ENCODE measurements at places on chromosomes 7 and 10.

DNA sequence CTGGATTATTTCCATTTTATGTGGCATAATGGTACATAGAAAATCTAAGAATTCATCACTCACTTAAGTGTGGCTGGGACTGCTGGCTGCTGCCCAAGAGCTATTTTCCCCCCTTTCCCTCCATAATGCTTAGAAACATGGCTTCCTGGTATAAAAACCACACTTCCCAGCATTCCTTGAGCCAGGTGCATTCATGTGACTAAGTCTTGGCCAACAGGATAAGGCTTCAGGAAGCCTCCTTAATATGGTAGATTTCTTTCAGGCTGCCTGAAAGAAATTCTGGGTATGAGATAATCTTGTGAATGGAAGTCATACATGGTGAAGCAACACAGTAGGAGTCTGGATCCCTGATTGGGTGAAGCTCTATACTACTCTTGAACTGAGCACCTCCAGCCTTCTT is 178.0 kb downstream of the JAZF1 start:
- DNase-seq: no peak

- DNase-seq: no peak
Observed at GRCh38 chr10:89944138-89944537, 242.7 kb downstream of the KIF20B start.

DNA sequence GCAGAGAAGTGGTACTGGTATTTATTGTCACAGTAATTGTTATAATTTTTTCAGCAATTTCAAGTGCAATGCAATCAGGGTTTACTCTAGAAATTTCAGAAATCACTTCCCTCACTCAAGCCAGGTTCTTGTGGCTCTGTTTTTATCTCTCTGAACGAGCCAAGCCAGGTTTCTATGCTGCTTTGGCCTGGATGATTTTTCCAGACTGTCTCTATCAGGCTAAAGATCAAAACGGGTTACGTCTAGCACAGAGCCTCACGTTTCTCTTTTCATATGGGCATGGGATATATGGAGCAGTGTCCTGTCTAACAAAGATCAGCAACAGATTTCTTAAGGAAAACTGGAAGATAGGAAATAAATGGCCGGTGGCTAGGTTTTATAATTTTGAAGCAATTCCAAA is 1105.3 kb downstream of the NRG3 start:
- no peak for DNase-seq

- DNase-seq: no peak
Observed at GRCh38 chr7:22469371-22470143, 30.4 kb downstream of the STEAP1B start.

GRCh38 chr10:99661377-99661763 is 2.1 kb downstream of the ENTPD7 start:
- DNase-seq: no peak

GRCh38 chr10:132383751-132384196 is 13.2 kb upstream of the PWWP2B start:
- no peak for DNase-seq

DNA sequence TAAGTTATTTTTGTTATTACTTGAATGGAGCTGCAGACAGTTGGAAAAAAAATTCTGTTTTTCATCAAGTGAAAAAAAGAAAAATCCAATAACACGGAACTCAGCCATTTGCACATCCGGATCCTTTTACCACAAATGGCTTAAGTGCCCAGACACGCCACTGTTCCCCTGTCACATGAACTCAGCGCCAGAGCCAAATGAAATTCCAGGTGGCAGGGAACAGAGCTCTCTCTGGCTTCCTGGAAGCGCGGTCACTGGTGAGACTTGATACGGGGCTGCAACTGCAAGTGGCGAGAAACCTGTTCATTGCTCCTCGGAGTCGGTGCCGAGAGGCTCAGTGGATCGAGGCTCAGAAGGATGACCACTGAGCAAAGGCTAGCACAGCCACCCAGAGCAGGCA is 60.8 kb upstream of the NPTX2 start:
- DNase-seq: no peak

DNA sequence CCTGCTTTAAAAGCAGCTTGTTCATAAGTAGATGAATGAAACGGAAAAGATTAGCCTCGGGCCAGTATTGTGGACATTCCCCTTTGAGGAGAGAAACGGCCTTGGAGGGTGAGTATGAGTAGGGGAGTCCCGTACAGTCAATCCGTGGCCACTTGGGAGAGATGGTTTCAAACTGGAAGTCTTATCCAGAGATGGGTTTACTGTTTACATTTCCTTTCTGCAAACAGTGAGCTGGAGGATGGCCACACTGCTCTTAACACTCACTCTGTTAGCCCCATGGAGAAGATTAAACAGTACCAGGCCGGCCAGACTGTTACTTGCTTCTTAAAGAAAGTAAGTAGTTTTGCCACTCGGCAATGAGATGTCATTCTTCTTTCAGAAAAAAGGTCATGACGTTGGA is 20.3 kb downstream of the CALHM2 start:
- DNase-seq: no peak

DNA sequence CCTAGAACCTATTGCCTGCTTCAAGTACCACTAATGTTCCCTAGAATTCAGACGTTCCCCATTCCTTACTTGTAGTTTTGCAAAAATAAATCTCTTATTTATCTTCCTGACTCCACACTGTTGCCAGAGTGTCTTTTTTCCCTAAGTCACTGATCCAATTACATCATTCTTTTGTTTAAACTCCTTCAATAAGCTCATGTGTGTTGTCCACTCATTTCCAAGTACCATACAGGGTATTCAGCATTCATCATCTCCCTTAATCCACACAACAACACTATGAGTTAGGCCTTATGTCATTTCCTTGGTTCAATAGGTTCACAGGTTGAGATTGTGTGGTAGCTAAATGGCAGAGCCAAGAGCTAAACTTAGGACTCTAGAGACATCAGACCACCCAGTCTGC is 119.9 kb upstream of the RHOBTB1 start:
- DNase-seq: no peak

GRCh38 chr7:18607025-18607424 is 111.5 kb downstream of the HDAC9 start:
- no peak for DNase-seq

GRCh38 chr7:118259115-118259514 is 34.6 kb downstream of the ANKRD7 start:
- DNase-seq: no peak

GRCh38 chr10:60456053-60456452 is 66.4 kb upstream of the ANK3 start:
- no peak for DNase-seq

- DNase-seq: no peak
Observed at GRCh38 chr10:129958148-129958628, 5.9 kb downstream of the EBF3 start.

GRCh38 chr10:130455791-130456190 is 319.6 kb downstream of the GLRX3 start:
- no peak for DNase-seq

GRCh38 chr7:5532536-5533335 is 109.1 kb upstream of the TNRC18 start:
- DNase-seq: no peak

DNA sequence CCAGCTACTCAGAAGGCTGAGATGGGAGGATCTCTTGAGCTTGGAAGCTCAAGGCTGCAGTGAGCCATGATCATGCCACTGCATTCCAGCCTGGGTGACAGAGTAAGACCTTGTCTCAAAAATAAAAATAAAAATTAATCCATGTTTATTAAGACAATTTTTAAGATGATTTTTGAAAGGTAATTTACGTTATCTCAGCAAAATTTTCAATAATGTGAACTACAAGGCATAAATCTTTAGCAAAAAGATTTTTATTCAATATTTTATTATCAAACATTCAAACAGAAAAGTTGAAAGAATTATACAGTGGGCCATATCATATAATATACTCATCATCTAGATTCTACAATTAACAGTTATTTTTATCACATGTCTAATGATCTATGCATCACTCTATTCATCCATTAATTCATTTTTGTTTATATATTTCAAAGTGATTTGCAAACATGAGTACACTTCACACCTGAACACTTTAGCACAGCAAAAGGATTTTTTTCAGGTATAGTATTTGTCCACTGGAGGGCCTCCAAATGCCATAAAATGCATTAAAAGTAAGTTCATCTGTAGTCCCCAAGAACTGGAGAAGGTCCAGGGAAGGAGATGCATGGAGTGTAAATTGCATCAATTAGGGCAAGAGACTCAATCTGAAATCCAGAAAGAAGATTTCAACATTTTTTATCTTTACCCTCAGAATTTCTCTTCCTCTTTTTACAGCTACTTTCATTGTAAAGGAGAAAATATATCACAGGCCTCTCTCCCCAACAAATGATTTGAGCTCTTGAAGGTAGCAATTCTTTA is 38.6 kb upstream of the RSBN1L start:
- DNase-seq: no peak

All from cortex of kidney (tissue), 1 donor.